ENCODE measurements at places on chromosomes 7 and 10.

GRCh38 chr7:37942934-37943610, 22.6 kb downstream of the EPDR1 start:
- DNase-seq = no peak

DNA sequence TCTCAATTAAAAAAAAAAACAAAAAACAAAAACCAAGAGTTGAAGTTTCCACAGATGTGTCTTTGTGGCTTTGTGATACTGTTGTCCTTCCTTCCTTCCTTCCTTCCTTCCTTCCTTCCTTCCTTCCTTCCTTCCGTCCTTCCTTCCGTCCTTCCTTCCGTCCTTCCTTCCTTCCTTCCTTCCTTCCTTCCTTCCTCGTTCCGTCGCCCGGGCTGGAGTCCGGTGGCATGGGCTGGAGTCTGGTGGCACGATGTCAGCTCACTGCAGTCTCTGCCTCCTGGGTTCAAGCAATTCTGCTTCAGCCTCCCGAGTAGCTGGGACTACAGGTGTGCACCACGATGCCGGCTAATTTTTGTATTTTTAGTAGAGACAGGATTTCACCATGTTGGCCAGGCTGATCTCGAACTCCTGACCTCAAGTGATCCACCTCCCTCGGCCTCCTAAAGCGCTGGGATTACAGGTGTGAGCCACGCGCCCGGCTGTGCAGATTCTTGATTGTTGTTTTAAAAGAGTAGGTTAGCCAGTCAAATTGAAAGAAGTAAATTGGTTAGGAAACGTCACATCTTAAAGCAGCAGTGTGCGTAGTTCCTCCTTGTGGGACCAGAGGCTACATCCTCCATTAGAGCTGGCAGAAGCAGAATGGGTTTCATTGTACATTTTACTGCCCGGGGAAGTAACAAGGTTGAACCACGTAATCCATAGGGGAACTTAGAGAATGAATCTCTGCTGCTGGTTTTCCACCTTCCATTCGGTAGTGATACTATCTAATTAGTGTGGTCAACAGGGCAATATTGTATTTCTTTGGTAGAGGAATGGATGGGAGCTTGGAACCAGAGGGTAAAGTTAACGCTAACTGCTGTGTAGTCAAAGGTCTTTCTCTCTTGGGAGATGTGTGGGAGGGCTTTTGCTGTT, 20.6 kb downstream of the DNAJB6 start:
- DNase-seq = no peak

DNA sequence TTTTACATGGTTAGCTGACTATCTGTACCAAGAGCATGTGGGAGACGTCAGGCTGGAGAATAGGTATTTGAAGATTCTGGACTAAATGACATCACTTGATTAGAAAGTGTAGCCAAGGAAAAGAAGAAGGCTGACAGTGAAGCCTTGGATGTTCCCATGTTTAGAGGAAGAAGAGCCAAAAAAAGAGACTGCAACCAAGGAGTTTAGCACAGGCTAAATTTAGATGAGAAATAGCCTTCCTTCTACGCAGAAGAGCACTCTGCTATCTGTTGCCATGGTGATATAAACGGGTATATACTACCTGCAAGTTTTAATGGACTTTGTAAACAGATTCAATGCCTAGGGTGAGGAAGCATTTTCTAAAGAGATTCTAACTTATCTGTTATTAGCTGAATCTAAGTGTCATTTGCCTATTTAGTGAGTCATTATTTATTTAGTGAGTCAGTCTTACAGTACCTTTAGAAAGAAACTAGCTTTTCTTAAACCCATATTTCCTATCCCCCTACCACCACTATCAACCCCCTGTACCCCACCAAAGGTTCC, 69.8 kb downstream of the CDK6 start:
- DNase-seq = no peak

DNA sequence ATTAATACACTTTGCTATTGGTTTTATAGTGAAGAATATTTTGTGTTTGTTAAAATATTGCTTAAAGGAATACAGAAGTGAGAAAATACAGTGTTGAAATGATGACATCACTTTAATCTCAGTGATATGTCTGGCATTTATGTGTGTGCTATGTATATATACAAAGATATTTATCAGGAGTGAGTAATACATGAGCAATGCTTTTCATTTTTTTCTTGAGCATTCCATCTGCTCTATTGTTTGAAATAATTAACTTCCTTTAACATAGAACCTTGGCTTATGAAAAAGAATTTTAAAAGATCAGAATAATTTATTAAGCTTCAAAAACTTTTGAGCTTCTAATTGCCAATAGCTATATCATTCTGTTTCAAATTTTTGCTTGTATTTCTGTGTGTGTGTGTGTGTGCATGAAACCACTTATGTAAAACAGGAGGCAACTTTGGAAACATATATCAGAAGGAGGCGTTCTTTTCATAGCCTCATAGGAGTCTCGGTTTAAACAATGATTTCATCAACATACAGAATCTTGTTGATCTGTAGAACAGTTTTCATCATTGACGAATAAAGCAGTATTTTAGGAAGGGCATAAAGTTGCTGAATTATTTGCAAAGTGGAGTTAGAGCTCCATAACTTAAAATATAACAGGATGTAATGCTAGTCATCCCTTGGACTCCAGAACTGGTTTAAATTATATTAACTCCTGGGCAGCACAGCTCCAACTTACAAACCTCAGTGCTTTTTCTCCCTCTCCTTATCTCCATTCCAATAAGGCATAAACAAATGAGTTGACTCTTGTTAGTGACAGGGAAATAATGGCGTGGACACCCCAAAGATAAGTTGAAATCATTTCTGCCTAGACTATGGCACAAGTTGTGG, 228.4 kb upstream of the DGKB start:
- no peak for DNase-seq

GRCh38 chr10:90751107-90751997, 106.5 kb downstream of the HTR7 start:
- DNase-seq = peak; percentile 28

GRCh38 chr7:4042402-4043045, 639.6 kb upstream of the FOXK1 start:
- DNase-seq = no peak

DNA sequence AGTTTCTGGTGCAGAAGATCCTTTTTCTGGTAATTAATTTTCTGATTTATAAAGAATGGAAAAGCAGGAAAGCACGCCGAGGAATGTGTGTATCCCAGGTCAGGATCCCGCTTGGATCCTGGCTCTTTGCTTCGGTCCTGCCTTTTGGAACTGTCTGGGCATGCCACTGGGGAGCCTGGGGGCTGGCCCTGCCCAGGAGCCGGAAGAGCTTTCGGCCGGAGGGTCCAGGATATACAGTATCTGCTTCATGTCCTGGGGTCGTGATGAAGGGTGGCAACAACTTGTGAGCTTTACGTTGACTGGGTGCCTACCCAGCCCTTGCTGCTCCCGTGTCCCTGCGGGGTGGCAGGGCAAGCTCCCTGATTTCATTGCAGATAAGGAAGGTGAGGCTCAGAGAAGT, 2.4 kb downstream of the SH2D4B start:
- DNase-seq = no peak

DNA sequence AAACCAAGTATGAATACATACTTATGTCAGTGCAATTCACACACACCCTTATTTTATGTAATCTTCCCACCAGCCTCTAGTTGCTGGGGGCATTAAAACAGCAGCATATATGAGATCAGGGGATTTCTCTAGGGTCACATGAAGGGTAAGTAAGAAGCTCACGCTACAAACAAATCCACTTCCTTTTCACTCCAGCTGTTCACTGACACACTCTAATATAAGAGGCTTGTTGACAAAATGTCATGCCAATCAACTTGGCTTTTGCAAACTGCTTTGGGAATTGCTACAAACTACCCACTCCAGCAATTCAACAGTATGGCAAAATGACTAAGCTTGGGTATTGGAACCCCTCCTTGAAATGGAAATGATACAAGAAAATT, 10.3 kb downstream of the FAM3C start:
- DNase-seq = peak; percentile 30

GRCh38 chr10:69726850-69727249, 74.9 kb upstream of the COL13A1 start:
- no peak for DNase-seq

DNA sequence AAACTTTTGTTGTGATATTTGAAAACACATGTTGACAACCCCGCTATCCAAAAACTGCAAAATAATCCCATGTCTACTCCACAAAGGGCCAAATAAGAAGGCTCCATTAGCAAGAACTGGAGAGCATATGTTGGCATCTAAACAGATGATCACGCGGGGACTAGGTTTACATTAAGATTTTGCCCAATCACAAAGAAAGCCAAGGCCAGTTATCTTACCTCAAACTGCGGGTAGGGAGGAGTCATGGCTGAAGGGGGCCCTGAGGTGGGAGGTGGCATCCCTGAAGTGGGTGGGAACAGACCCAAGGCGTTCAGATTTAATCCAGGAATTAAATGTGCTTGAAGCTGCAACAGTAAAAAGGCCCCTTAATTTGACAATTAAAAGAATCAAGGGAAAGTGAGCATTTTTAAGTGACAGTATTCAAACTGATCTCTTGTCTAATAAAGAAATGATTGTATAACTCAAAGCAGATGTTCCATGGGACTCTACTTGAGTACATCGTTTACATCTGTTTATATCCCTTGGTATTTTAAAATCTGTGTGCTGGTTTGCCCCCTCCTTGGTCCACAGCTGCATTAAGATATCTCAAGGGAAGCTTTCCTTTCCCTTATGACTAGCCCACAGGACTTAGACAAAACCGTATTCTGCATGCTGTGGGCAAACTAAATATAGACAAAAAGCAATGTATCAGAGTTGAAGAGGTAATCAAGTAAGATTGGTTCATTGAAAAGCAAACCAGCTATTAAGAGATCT, 42.9 kb downstream of the MALSU1 start:
- DNase-seq = no peak

- DNase-seq = no peak
Observed at GRCh38 chr10:130708465-130709070, 572.4 kb downstream of the GLRX3 start.

- no peak for DNase-seq
Observed at GRCh38 chr7:1663857-1664651, 6.0 kb upstream of the ELFN1 start.

GRCh38 chr10:43706166-43706565, 57.5 kb upstream of the ZNF32 start:
- no peak for DNase-seq

- DNase-seq = no peak
Observed at GRCh38 chr7:68444956-68445355, 1153.3 kb upstream of the AUTS2 start.

All from CD4-positive, alpha-beta T cell treated with Interferon gamma for 1 hour (primary cell).